ENCODE measurements at places on chromosomes 6 and 20. TPM values are rescaled to one million over a fixed set of nuclear protein-coding genes. Genes with fewer than 3 reads are reported as not detected.

GRCh38 chr6:105932440-105932839 lies 153.7 kb upstream of the PRDM1 start:
- H3K4me1 ChIP-seq, result no peaks in the 10 kb centered on the region
- no peaks in the 10 kb centered on the region for H3K27me3 ChIP-seq
- DNase-seq, result no peak
- no peak overlapping the region for H3K4me3 ChIP-seq
- no peak overlapping the region for H3K27ac ChIP-seq

GRCh38 chr6:75084872-75085381 lies 120.9 kb downstream of the COL12A1 start:
- no peaks in the 10 kb centered on the region for H3K27me3 ChIP-seq
- H3K27ac ChIP-seq, result no peak overlapping the region
- H3K4me1 ChIP-seq, result no peaks in the 10 kb centered on the region

DNA sequence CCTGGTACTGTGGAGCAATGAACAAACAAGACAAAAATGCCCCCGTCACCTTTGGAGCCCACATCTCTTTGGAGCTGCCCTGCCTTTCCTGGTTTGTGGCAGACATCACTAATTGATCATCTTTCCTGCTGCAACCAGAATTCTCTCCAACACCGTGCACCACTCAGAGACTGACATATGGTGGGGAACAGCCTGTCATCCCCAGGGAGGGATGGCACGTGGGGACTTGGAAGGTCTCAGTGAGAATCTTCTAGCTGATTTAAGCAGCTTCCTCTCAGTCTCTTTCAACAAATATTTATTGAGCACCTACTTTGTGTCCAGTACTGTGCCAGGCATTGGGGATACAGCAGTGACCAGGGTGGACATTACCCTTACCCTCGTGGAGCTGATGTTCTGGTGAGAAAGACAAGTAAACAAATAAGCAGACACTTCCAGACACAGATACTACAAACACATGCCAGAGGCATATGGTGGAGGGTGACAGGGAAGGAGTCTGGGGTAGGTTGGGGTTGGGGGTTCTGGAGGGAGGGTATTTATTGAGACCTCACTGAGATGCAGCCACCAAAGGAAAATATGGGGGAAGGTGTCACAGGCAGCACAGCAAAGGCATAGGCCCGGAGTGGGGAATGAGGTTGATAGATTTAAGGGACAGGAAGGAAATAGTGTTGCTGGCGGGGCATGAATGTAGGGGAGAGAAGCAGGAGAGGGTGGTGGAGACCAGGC lies 82.3 kb downstream of the CEBPB start:
- peak overlapping the region; percentile 89 for H3K27ac ChIP-seq
- H3K4me3 ChIP-seq, result no peak overlapping the region

DNA sequence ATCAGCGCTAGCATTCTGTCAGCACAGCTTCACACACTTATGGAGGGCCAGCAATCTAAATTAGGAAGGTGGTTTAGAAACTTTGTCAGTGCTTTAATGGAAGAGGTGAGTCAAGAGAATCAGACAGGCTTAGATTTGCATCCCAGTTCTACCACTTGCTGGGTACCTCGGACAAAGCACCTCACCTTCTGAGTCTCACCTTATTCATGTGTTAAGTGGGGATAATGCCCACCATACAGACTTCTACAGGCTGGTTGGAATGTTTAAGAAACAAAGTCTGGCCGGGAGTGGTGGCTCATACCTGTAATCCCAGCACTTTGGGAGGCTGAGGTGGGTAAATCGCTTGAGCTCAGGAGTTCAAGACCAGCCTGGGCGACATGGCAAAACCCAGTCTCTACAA lies 12.2 kb upstream of the STK35 start:
- H3K27ac ChIP-seq, result no peak overlapping the region
- H3K4me1 ChIP-seq, result no peaks in the 10 kb centered on the region
- DNase-seq, result no peak

Gene PREP
- 12.1 TPM for total RNA-seq

DNA sequence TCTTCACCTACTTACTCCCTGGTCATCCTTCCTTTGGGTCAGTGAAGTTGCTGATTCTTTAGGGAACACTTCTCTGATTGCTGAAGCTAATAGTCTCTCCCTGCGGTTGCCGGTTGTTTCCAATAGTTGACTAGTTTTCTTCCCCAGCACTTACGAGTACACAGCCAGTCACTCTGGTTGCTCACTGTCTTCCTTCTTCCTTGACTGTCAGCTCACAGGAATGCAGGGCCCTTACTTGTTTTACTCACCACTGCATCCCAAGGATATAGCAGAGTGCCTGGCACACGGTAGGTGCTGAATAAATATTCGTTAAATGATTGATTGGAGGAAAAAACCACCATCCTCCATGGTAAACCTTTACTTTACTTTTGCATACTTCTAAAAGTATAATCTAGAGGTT lies 345.0 kb downstream of the QKI start:
- no peak for DNase-seq
- H3K4me3 ChIP-seq, result no peak overlapping the region
- no peaks in the 10 kb centered on the region for H3K27me3 ChIP-seq
- H3K27ac ChIP-seq, result no peak overlapping the region

GRCh38 chr6:106927531-106928398 lies 46.8 kb downstream of the CD24 start:
- DNase-seq, result no peak
- no peaks in the 10 kb centered on the region for H3K27me3 ChIP-seq
- H3K36me3 ChIP-seq, result no peaks in the 10 kb centered on the region
- no peak overlapping the region for H3K4me3 ChIP-seq
- H3K4me1 ChIP-seq, result no peaks in the 10 kb centered on the region

DNA sequence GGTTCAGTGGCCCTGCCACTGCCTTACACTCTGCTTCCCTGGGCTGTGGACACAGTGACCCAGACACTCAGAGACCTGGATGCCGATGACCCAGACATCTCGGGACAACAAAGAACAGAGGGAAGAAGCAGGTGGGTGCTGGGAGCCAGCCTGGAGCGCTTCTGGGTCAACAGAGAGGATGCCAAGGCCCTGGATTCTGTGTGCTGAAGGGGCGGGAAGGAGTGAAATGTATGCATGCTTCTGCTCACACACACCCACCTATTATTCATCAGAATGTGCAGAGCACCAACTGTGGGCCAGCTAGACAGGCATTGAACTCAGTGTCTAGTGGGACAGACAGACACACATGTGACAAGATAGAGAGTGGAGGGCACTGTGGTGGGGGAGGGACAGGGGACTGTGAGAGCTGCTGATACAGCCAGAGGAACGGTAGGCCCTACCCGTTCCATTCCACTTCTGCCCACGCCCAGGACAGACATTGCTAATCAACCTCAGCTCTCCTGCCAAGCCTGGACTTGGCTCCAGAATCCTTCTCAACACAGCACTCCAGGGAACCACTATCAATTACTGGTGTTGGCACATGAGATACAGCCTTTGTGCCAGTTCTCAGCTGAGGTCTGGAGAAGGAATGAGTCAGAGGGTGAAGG lies 20.2 kb downstream of the KCNK15 start:
- peaks cover 4% of the 10 kb centered on the region for H3K4me1 ChIP-seq
- no peaks in the 10 kb centered on the region for H3K27me3 ChIP-seq
- no peaks in the 10 kb centered on the region for H3K36me3 ChIP-seq
- no peak overlapping the region for H3K27ac ChIP-seq
- no peak for DNase-seq
- no peak overlapping the region for H3K4me3 ChIP-seq

Gene PRR18
- not detected for total RNA-seq

DNA sequence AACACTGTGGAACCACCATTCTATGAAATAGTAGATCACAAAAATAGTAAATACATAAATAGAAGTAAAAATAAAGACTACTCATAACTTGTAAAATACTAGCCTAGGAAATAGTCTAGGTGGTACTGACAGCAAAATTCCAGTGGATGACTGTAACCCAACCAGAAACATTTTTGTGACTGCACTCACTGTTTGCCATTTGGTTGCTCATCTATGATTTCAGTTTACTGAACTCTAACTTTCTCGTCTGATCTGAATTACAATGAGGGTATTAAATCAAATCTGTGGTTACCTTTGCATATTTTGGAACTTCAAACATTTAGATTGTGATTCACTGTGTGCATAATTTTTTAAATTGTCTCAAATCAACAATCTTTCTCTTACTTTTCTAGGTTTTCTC lies 151.1 kb downstream of the KHDC1L start:
- H3K4me3 ChIP-seq, result no peak overlapping the region
- no peak overlapping the region for H3K27ac ChIP-seq
- no peaks in the 10 kb centered on the region for H3K36me3 ChIP-seq
- no peaks in the 10 kb centered on the region for H3K27me3 ChIP-seq

- no peak overlapping the region for H3K27ac ChIP-seq
- H3K4me1 ChIP-seq, result no peaks in the 10 kb centered on the region
- no peaks in the 10 kb centered on the region for H3K36me3 ChIP-seq
- H3K27me3 ChIP-seq, result no peaks in the 10 kb centered on the region
- no peak overlapping the region for H3K4me3 ChIP-seq
These were observed 735 bp downstream of the SIRPG start for GRCh38 chr20:1656844-1657243.

- H3K36me3 ChIP-seq, result peaks cover 33% of the 10 kb centered on the region
- no peak overlapping the region for H3K27ac ChIP-seq
- H3K4me3 ChIP-seq, result no peak overlapping the region
- no peaks in the 10 kb centered on the region for H3K4me1 ChIP-seq
- no peaks in the 10 kb centered on the region for H3K27me3 ChIP-seq
These were observed 125.3 kb downstream of the REV3L start for GRCh38 chr6:111357705-111358104.

- no peak overlapping the region for H3K4me3 ChIP-seq
- no peaks in the 10 kb centered on the region for H3K27me3 ChIP-seq
- no peaks in the 10 kb centered on the region for H3K36me3 ChIP-seq
- DNase-seq, result no peak
These were observed 217.7 kb downstream of the FOXA2 start for GRCh38 chr20:22366631-22367030.

Gene IRF4
- total RNA-seq, result 10.5 TPM

DNA sequence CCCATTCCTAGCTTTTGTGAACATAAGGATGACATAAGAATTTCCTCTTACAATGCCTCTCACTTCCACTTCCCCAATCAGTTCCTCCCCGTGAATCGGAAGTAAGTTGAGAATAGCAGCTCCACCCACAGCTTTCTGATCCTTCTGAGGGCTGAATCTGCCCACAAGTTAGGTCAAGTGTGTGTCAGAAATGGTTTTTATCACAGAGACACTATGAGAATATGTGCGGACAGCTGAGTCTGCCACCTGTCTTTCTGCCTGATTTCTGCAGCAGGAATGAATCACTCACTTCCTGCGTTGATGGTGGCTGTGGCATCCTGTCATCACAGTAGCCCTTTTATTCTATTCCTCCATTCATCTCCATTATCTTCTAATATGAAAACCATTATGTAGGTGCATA lies 70.2 kb downstream of the RIN2 start:
- no peak overlapping the region for H3K27ac ChIP-seq
- no peaks in the 10 kb centered on the region for H3K36me3 ChIP-seq
- H3K4me3 ChIP-seq, result no peak overlapping the region
- peaks cover 25% of the 10 kb centered on the region for H3K4me1 ChIP-seq
- DNase-seq, result no peak

- no peak overlapping the region for H3K27ac ChIP-seq
- H3K27me3 ChIP-seq, result no peaks in the 10 kb centered on the region
- H3K36me3 ChIP-seq, result no peaks in the 10 kb centered on the region
- H3K4me1 ChIP-seq, result no peaks in the 10 kb centered on the region
These were observed 105.2 kb downstream of the TFAP2A start for GRCh38 chr6:10309457-10310329.

- H3K36me3 ChIP-seq, result no peaks in the 10 kb centered on the region
- no peaks in the 10 kb centered on the region for H3K27me3 ChIP-seq
- no peaks in the 10 kb centered on the region for H3K4me1 ChIP-seq
- H3K4me3 ChIP-seq, result no peak overlapping the region
These were observed 171.7 kb upstream of the MAN1A1 start for GRCh38 chr6:119521251-119521650.

Gene MDFI
- total RNA-seq, result 5.2 TPM

Gene KCNK17
- total RNA-seq, result 3.0 TPM

DNA sequence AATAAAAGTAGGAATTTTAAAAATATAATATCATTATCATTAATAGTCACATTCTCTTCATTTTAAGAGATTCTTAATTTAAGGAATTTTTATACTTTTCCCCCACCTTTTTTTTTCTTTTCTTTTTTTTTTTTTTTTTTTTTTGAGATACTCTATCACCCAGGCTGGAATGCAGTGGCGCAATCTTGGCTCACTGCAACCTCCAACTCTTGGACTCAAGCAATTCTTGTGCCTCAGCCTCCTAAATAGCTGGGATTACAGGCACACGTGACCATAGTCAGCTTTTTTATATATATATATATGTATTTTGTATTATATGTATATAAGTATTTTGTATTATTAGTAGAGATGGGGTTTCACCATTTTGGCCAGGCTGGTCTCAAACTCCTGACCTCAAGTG lies 457.7 kb downstream of the CDKAL1 start:
- no peaks in the 10 kb centered on the region for H3K27me3 ChIP-seq
- H3K36me3 ChIP-seq, result no peaks in the 10 kb centered on the region
- no peak overlapping the region for H3K4me3 ChIP-seq
- no peaks in the 10 kb centered on the region for H3K4me1 ChIP-seq
- H3K27ac ChIP-seq, result no peak overlapping the region

- peaks cover 30% of the 10 kb centered on the region for H3K36me3 ChIP-seq
- H3K4me3 ChIP-seq, result no peak overlapping the region
- no peak overlapping the region for H3K27ac ChIP-seq
- no peak for DNase-seq
- no peaks in the 10 kb centered on the region for H3K27me3 ChIP-seq
- H3K4me1 ChIP-seq, result no peaks in the 10 kb centered on the region
These were observed 45.8 kb upstream of the VSTM2L start for GRCh38 chr20:37856932-37857660.

DNA sequence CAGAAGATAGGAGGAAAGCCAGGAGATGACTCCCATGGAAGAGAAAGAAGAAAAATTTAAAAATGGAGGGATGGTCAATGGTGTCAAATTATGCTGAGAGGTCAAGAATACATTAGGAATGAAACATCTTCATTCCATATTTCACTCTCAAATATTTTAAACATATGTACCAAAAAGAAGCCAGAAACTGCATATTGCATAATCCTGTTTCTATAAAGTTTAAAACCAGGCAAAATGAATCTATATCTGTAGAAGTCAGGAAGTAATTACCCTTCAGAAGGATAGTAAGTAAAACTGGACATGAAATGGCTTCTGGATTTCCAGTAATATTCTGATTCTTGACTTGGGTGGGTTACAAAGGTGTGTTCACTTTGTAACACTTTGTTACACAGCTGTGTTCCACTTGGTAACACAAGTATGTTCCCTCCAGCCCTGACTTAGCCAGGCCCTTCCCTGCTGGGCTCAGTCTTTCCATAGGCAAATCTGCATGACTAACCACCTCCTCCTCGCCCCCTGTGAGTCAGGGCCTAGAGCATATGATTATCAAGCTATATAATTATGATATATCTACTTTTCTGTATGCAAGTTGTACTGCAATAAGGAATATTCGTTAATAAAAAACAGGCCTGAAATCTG lies 20.2 kb upstream of the C6orf141 start:
- H3K36me3 ChIP-seq, result no peaks in the 10 kb centered on the region
- H3K4me3 ChIP-seq, result no peak overlapping the region
- no peak overlapping the region for H3K27ac ChIP-seq
- DNase-seq, result no peak
- H3K4me1 ChIP-seq, result no peaks in the 10 kb centered on the region

DNA sequence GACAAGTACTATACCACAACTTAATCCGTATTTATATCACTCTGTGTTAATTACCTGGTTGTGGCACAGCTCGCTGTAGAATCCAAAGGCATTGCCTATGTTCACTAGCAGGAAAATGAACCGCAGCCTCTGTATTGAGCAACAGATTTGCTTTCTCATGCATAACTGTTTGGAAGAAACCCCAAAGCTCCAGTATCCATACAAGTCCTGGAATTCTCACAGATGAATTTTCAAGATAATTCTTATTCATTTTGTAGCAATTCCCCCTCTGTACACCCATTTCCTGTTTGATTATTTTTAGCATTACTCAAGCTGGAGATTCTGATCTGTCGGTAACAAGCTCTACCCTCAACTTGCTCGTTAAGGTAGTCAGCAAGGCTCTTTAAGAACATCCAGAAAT lies 63.5 kb downstream of the STMND1 start:
- H3K4me3 ChIP-seq, result no peak overlapping the region
- no peaks in the 10 kb centered on the region for H3K4me1 ChIP-seq
- H3K27ac ChIP-seq, result no peak overlapping the region

Gene TMEM170B
- 9.0 TPM for total RNA-seq
